ENCODE measurements at places on chromosomes 7 and 10. TPM values are rescaled to one million over a fixed set of nuclear protein-coding genes. Genes with fewer than 3 reads are reported as not detected.

Gene SPDYE2
- 20.4 TPM for polyA plus RNA-seq

Gene CFAP69
- 10.0 TPM for polyA plus RNA-seq

Gene KCNMA1
- polyA plus RNA-seq: 39.8 TPM

Gene FGFR2
- polyA plus RNA-seq: 103 TPM

Gene CYP2C9
- 0.18 TPM for polyA plus RNA-seq

Gene AKR1C8
- not detected for polyA plus RNA-seq

Gene EN2
- 0.22 TPM for polyA plus RNA-seq

Gene PRKRIP1
- 57.8 TPM for polyA plus RNA-seq

Gene CRHR2
- polyA plus RNA-seq: 1.5 TPM

Gene HOXA11
- 0.27 TPM for polyA plus RNA-seq

Gene MYPN
- 0.23 TPM for polyA plus RNA-seq

Gene GAD2
- 21.1 TPM for polyA plus RNA-seq

Gene UPK3B
- 1.0 TPM for polyA plus RNA-seq

Gene CDNF
- polyA plus RNA-seq: 1.5 TPM

Gene BBS9
- 20.9 TPM for polyA plus RNA-seq

Gene APBB1IP
- polyA plus RNA-seq: 10.5 TPM

Gene SFXN2
- polyA plus RNA-seq: 8.0 TPM

Gene STEAP1B
- 1.2 TPM for polyA plus RNA-seq

Gene CYP3A7
- polyA plus RNA-seq: 0.66 TPM

Gene PNLIPRP2
- polyA plus RNA-seq: 0.18 TPM

Gene TYW1B
- polyA plus RNA-seq: 2.4 TPM

Gene CPA2
- 0.35 TPM for polyA plus RNA-seq

Gene ZNF853
- polyA plus RNA-seq: 42.6 TPM

Gene GATA3
- polyA plus RNA-seq: 3.4 TPM

Gene NRCAM
- polyA plus RNA-seq: 133 TPM

Gene PAX4
- polyA plus RNA-seq: not detected

Gene DDX56
- 61.3 TPM for polyA plus RNA-seq

Gene CYP2C19
- polyA plus RNA-seq: not detected

Gene MSMB
- not detected for polyA plus RNA-seq

Gene CYP3A5
- 2.6 TPM for polyA plus RNA-seq

Gene CRCP
- polyA plus RNA-seq: 40.2 TPM

Gene UCN3
- 1.1 TPM for polyA plus RNA-seq

Gene SLC18A3
- polyA plus RNA-seq: 17.0 TPM

Gene MMD2
- 43.6 TPM for polyA plus RNA-seq

Gene EFCAB10
- 10.1 TPM for polyA plus RNA-seq

Gene SLC13A1
- polyA plus RNA-seq: not detected

Gene TMEM130
- 144 TPM for polyA plus RNA-seq

Gene HOXA7
- 91.6 TPM for polyA plus RNA-seq

Measured in spinal cord (tissue), 10 donors.